Right lung (tissue), 10 donors: ENCODE measurements at places on chromosomes 3 and 15. TPM values are rescaled to one million over a fixed set of nuclear protein-coding genes. Genes with fewer than 3 reads are reported as not detected.
A peak's percentile ranks its signal among the peaks of the same experiment; 100 is the strongest.

Gene CCR8
- not detected for polyA plus RNA-seq

DNA sequence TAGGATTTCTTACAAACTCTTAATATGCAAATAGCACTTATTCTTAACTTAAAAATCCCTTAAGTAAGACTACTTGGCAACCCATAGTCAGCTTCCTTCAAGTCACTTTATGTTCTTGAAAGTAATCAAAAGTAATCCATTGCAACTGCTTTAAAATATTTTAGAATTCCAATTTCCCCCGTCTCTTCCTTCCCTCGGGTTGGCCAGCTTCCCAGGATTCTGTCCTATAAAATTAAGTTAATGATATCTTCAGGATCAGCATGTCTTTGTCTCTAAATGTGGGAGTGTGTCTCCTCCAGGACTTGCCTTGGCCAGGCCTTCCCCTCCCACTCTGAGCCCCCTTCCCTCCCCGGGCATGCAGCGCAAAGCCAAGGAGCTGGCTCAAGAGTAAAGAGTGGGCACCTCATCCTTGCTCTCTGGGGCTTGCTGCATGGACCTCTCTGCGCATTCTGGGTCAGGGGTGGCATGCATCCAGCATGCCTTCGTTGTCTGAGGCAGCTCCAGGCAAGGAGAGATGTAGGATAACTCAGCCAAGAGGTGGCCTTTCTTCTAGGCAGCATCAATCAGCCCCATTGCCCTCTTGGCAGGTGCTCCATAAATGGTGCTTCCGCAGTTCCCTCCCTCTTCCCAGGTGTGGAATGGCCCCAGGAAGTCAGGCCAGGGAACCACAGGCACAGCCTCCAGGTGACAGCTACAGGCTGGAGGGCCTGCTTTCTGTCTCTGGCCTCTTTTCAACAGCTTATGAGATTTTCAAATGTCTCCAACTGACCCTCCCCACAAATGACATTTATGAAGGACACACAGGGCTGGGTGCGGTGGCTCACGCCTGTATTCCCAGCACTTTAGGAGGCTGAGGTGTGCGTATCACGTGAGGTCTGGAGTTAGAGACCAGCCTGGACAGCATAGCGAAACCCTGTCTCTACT lies 108.7 kb upstream of the ALDH1A3 start:
- no peak for DNase-seq

GRCh38 chr3:43338295-43338694 lies 52.0 kb downstream of the SNRK start:
- no peak for DNase-seq

DNA sequence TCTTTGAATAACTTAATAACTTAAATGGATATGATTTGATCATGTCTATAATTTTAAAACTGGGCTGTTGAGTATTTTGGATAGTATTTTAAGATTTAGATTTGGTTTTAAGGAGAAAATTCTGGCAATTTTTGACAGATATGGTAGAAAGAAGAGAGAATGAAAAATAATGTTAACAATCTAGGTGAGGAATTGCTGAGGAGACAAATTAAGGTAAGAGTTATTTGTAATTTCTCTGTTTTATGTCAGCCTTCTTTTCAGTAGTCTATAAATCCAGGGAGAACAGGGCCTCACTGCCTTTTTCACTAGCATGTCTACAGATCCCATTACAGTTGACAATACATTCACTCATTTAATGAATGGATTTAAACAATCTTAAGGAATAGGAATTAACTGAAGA lies 144.7 kb downstream of the SERPINI1 start:
- no peak for DNase-seq

- no peak for DNase-seq
These were observed 96.4 kb upstream of the SMAD3 start for GRCh38 chr15:66968806-66969596.

- no peak for DNase-seq
These were observed 11.1 kb upstream of the RPP25 start for GRCh38 chr15:74967670-74968069.

DNA sequence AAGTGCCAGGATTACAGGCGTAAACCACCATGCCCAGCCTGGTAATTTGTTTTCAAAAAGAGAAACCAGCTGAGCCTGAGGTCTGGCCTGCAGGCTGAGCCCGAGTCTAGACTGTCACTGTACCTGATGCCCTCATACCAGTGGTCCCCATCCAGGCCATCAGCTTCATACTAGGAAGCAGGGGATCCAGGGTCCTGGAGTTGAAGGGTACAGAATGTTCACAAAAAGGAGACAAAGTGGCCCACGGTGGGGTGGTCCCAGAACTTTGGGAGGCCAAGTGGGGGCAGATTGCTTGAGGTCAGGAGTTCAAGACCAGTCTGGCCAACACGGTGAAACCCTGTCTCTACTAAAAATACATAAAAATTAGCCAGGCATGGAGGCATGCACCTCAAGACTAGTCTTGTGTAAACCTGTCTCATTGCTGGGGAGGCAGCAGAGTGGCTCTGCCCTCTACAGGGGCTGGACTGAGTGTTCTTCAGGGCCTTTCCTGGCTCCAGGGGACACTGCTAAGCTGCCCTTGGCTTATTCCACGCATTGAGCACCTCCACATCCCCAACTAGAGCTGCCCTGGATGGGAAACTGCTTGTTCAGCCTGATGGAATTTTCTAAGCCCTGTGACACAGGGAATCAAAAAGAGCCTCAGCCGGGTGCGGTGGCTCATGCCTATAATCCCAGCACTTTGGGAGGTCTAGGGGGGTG lies 7.9 kb upstream of the HHATL start:
- no peak for DNase-seq

Gene PROK2
- not detected for polyA plus RNA-seq

DNA sequence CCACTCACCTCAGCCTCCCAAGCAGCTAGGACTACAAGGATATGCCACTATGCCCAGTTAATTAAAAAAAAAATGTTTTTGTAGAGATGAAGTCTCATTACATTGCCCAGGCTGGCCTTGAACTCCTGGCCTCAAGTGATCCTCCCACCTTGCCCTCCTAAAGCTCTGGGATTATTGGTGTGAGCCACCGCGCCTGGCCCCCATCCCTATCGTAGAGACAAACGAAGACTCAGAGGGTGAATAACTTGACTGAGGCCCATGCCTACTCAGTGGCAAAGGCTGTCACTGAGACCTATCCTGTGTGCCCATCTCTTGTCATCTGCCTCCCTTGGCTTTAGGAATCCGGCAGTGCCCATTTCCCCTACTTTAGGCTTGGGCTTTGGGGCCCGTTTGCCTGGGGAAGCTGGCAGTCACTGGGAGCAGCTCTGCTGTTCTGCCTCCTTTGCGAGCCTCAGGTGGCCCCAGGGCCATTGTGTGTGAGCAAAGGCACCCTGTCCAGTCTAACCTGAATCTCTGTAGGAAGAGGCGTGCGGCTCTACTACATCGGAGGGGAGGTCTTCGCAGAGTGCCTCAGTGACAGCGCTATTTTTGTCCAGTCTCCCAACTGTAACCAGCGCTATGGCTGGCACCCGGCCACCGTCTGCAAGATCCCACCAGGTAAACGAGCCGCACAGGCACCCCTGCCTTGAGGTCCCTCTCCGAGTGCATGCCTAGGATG lies 70.1 kb downstream of the AAGAB start:
- DNase-seq = no peak

Gene CCRL2
- 4.1 TPM for polyA plus RNA-seq

Gene C3orf70
- polyA plus RNA-seq = 4.3 TPM

DNA sequence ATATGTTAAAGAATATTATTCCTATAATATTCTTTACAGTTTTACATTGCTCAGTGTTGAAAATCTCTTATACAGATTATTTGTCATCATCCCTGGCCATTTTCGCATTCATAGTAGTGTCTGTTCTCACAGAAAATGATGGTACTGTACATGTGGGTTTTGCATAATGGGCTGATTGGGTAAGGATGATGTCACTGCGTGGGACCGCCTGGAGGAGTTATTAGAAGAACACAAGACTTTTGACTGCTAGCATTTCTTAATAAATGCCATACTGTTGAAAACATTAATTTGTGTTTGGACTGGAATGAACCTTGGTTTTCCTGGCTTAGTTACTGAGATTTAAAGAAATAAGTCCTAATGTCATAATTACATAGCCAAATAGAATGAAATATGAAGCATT lies 20.3 kb downstream of the LRCH3 start:
- no peak for DNase-seq

GRCh38 chr3:73045391-73045790 lies 16.1 kb upstream of the EBLN2 start:
- no peak for DNase-seq

- DNase-seq = no peak
These were observed 22.5 kb downstream of the CDCP1 start for GRCh38 chr3:45123581-45124269.

Gene PLCB2
- polyA plus RNA-seq = 20.7 TPM

- DNase-seq = no peak
These were observed 71.4 kb downstream of the ARNT2 start for GRCh38 chr15:80475572-80475971.

DNA sequence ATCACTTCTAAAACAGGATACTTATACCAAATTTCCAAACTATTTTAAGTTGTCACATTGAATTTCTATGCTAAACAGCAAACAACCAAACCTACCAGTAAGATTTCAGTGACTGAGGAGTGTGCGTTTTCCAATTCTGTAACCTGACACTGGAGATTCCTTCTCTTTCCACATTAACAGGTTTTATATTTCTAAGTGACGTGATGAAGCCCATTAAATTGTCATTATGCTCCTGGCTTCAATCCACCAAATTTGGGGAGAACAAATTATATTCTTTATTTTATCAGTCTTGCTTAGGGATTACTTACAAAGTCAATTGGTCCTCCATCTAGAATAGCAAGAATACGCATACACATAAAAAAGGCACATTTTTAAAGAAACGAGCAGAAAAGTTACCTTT lies 764.8 kb upstream of the NR2F2 start:
- peak; percentile 37 for DNase-seq

Gene THOC7
- polyA plus RNA-seq = 70.9 TPM

GRCh38 chr3:64331605-64332004 lies 106.3 kb upstream of the PRICKLE2 start:
- no peak for DNase-seq

- DNase-seq = no peak
These were observed 4.5 kb downstream of the FAM107A start for GRCh38 chr3:58572634-58573230.

DNA sequence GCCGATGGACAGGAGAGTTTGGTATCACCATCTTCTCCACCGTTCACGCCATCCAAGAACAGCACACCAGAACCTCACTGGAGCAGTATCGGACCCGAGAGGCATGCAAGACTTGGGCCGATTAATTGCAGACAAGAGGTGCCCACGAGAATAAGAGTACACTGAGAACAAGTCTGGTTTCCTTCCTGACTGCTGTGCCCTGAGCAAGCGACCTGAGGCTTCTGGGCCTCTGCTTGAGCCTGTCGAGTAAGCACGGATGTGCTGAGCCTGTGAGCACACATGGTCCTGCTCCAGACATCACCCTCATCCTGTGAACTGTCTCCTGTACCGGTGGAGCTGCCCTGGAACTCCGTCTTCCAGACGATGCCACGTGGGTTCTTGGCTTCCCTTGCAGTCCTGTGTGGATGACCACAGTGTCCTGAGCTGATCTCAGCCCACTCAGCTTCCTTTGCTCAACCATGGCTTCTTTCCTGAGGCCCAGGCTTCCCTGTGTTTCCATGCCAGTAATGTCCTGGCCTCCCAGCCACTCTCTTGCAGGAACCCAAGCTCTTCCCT lies 34.3 kb upstream of the SNRPA1 start:
- no peak for DNase-seq

DNA sequence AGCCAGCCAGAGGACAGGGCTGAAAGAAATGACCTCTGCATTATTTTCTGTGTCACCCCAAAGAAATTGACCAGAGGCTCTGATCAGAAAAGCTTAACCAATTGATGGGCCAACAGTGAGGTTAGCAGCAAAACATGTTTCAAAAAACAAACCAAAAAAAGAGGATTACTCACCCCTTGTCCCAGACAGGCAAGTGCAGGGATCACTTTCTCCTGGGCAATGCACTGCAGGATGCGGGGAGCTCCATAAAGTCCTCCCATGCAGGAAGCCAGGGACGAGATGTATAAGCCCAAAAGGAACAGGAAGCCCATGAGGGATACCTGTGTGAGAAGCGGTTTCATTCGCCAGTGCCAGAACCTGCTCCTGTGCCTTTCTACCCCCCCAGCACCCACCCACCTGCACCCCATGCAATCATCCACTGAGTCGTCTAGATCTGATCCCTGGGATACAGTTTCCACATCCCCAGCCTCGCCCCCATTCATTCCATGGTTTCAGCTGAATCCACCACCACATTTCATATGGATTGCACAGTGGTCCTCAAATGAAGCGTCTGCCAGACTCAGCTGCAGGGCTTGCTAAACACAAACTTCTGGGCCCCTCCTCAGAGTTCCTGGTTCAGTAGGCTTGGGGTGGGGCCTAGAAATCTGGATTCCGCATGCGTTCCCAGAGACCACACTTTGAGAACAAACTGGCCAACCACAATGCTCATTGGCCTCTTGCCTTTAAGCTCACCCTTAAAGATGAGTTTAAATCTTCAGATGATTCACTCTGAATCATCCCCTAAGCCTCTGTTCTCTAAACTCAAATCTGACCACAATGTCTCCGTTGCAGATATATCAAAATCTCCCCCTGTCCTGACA lies 54.4 kb upstream of the HEG1 start:
- no peak for DNase-seq

GRCh38 chr15:55108858-55109518 lies 87.8 kb downstream of the RSL24D1 start:
- peak; percentile 46 for DNase-seq

- no peak for DNase-seq
These were observed 533.9 kb downstream of the TBL1XR1 start for GRCh38 chr3:176663387-176663786.

Gene MYH15
- 0.51 TPM for polyA plus RNA-seq

DNA sequence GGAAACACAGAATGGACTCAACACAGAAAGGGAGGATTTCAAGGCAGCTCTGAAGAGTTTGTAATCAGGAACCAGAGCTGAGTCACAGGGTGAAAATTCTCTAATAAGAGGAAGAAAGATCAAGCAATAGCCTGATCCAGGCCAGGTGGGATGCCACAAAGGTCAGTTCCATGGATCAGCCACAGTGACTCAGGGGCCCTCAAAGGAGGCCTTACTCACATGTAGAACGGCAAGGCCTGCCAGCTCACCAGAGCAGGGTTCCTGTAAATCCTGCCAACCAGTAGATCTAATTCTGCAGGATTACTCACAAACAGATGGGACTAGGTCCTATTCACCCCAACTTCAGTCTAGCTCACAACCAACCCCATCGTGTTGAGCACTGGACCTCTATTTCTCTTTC lies 78.3 kb upstream of the PPP2R3A start:
- DNase-seq = no peak

Gene ERC2
- 2.2 TPM for polyA plus RNA-seq

Gene IQCF5
- polyA plus RNA-seq = not detected

DNA sequence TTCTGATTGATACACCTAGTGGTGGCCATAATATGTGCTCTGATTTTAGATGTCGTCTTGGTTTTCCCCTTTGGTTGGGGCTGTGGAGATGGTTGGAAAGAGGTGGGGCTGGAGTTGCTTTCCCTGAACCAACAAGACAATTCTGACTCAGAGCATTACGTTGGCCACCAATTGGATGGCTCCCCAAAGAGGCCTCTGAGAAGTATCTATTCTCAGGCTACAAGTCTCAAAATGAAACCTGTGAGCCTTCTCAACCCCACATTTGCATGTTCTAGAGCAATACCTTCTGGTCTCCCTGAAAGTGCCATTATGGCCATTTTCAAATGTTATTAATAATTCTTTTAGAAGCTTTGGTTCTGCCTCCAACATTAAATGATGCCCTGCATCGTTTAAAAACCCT lies 188.4 kb upstream of the WNT5A start:
- no peak for DNase-seq

GRCh38 chr3:167887096-167887495 lies 151.6 kb downstream of the SERPINI1 start:
- no peak for DNase-seq

GRCh38 chr3:102332205-102332604 lies 102.6 kb upstream of the ZPLD1 start:
- no peak for DNase-seq

- DNase-seq = no peak
These were observed 82.8 kb downstream of the DUT start for GRCh38 chr15:48414015-48414414.

Gene MRAS
- 19.5 TPM for polyA plus RNA-seq
